ENCODE measurements at places on chromosomes 12 and 14. TPM values are rescaled to one million over a fixed set of nuclear protein-coding genes. Genes with fewer than 3 reads are reported as not detected.

KCNA5 gene
- 0.52 TPM for total RNA-seq

COCH gene
- 2.6 TPM for total RNA-seq

DNA sequence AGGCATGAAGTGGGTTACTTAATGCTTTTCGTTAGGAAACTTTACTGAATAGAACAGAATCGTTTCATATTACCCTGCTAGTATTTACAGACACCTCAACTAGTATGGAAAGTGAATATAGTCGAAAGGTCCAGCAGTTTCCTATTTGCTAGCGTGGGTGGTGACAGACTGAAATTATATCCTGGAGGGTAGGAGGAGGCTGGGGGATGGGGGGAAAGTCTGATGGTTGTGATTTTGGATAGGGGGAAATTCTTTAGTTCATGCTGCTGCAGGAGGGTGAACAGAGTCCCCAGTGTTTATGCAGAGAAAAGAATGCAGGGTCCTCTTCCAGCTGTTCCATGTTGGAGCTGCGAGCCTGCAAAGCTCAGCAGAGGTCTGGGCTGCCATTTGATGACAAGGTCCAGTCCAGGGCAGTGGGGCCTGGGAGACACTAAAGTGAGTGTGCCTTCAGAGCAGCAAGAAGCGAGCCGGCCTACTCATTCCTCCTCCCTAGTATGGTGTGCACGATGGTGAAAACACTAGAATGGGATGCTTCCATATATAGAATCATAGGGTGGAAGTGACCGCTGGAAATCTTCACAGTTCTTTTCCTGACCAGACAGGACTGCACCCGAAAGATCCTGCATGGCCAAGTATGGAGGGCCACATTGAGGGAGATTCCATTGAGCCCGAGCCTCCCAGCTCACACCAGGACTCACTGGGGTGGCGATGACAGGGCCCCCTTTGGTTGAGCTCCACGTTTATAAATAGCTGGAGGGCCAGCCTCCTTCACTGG, 2.1 kb downstream of the SAMD4A start:
- no peak for DNase-seq

TPPP2 gene
- not detected for total RNA-seq

POTEG gene
- total RNA-seq: not detected

- DNase-seq: no peak
These were observed 133.5 kb upstream of the TMCC3 start for GRCh38 chr12:94783862-94784261.

GRCh38 chr14:85622986-85623685, 93.2 kb downstream of the FLRT2 start:
- DNase-seq: no peak

DNA sequence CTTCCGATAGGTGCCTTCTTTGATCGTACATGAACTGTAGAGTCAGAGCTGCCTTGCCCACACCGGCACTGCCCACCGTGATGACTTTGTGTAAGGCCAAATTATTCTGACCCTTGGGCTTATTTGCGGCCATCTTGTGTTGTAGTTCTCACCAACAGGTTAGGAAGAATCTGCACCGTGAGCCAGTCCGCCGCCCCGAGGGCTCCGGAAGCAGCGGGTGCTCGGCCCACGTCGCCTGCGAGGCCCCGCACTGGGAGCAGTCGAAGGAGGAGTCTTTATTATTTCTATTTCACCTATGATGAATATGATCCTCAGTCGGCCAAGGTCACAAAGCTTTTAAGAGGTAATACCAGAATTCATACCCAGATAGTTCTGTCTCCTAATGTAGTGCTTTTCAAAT, 70.6 kb upstream of the SYT1 start:
- DNase-seq: no peak

CNOT2 gene
- total RNA-seq: 115 TPM

DNA sequence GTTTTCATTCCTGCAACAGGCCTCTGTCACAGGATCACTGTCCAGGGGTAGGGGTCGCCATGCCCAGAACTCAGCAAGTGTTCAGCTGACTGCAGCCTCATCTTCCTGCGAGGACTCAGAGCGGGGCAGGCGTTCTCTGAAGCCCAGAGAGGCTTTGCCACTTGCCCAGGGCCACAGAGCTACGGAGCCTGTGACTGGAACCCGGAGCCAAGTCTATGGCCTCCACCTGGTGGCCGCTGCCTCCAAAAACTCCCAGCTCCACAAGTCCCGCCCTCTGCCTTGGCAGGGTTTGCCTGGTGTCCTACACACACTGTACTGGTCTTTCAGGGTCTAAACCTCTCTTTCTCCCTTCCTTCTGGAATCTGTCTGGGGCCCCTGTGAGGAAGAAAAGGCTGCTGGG, 8.7 kb upstream of the PPP1R13B start:
- no peak for DNase-seq

DNA sequence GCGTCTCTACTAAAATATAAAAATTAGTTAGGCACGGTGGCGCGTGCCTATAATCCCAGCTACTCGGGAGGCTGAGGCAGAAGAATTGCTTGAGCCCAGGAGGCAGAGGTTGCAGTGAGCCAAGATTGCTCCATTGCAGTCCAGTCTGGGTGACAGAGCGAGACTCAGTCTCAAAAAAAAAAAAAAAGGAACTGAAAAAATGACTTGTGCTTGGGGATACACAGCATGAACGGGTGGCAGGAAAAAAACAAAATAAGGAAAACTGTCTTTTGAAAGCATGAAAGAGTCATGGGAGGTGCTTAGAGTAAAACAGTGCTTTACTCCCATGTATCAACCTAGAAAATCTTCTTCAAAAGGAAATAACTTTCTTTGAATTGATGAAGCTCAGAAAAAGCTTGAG, 80.8 kb downstream of the TMTC1 start:
- no peak for DNase-seq
